Small intestine (tissue), 16 donors: ENCODE measurements at places on chromosomes 5 and 9. TPM values are rescaled to one million over a fixed set of nuclear protein-coding genes. Genes with fewer than 3 reads are reported as not detected.

Gene SPINK5
- polyA plus RNA-seq = 1.1 TPM

DNA sequence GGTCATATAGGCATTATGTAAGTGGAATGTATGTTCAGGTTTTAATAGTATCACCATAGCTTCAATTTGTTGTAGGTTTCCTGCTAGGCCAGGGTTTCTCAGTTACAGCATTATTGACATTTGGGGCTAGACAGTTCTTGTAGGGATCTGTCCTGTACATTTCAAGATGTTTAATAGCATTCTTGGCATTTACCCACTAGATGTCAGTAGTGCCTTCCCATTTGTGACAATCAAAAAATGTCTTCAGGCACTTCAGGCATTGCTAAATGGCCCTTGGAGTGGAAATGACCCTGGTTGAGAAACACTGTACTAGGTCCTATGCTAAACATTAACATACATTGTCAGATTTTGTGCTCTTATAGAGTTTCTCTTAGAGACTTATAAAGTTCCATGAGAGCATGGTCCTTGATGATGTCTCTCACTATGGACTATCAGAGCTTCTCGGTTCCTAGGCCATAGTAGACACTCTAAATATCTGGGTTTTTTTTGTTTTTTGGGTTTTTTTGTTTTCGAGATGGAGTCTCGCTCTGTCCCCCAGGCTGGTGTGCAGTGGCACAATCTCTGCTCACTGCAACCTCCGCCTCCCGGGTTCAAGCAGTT, 1.4 kb downstream of the KIF20A start:
- no peaks in the 10 kb centered on the region for H3K36me3 ChIP-seq
- DNase-seq = peak; percentile 80
- H3K27me3 ChIP-seq = no peaks in the 10 kb centered on the region

Gene S1PR3
- polyA plus RNA-seq = 6.0 TPM

GRCh38 chr5:93107141-93107540, 473.9 kb downstream of the NR2F1-AS1 start:
- no peak overlapping the region for H3K27ac ChIP-seq
- no peak overlapping the region for H3K4me3 ChIP-seq
- no peaks in the 10 kb centered on the region for H3K4me1 ChIP-seq
- DNase-seq = no peak
- no peaks in the 10 kb centered on the region for H3K36me3 ChIP-seq

- H3K27me3 ChIP-seq = no peaks in the 10 kb centered on the region
- DNase-seq = no peak
- H3K4me3 ChIP-seq = no peak overlapping the region
- H3K27ac ChIP-seq = no peak overlapping the region
These were observed 1247.0 kb upstream of the ACO1 start for GRCh38 chr9:31137176-31138160.

DNA sequence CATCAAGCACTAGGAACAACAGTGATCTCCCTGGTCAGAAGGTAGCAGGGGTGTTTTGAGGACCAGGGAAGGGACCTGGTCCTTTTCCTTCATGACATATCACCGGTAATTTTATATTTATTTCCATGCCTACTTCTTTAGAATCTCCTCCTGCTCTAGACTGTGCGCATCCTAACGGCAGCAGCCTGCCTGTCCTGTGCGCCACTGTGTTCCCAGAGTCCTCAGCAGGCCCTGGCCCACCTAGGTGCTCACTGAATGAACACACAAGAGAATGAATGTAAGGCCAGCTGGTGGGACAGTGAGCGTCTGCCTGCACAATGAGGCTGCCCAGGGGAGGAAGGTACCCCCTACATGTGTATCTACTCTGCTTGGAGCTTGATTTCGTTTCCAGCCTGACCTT, 51.5 kb downstream of the C5orf15 start:
- no peaks in the 10 kb centered on the region for H3K36me3 ChIP-seq
- H3K4me3 ChIP-seq = no peak overlapping the region
- no peaks in the 10 kb centered on the region for H3K27me3 ChIP-seq
- H3K27ac ChIP-seq = no peak overlapping the region

DNA sequence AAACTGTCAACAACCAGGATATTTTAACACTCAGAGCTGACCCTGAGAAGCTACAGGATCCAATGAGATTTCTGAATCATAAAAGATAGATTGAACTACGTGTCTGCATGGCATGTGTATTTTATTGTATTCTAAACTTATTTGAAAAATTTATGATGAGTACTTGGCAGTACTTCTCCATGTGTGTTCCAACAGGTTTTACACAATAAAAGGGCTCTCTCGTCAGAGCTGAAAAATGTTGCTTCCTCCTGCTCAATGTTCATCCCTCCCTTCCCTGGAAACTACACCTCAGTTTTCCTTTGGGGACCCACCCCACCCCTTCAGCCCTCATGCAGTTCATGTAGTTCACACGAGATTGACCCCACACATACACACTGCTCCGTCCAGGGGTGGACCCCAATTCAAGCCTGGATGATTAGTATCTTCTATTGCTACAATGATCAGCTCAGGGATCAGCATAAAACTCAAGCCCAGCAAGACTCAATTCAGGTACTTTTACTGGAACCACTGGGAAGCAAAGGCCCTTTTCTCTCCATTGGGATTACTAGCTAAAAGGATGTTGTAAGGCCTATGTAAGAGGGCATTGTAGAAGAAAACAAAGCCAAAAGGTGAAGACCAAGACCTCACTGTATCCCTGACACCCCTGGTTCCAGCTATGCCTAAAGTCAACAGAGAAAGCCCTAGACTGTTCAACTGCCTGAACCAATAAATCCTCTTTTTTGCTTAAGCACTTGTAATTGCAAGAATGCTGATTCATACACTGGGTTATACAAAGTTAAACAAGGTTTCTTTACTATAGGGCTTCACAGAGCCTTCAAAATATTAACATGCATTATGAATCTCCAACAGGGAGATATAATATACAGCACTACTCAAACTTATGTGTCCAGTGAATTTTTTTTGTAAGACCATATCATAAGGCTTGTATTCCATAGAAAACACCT, 112.6 kb downstream of the SAXO1 start:
- H3K27me3 ChIP-seq = no peaks in the 10 kb centered on the region
- H3K36me3 ChIP-seq = no peaks in the 10 kb centered on the region
- H3K4me3 ChIP-seq = no peak overlapping the region
- no peaks in the 10 kb centered on the region for H3K4me1 ChIP-seq
- H3K27ac ChIP-seq = no peak overlapping the region
- DNase-seq = no peak

DNA sequence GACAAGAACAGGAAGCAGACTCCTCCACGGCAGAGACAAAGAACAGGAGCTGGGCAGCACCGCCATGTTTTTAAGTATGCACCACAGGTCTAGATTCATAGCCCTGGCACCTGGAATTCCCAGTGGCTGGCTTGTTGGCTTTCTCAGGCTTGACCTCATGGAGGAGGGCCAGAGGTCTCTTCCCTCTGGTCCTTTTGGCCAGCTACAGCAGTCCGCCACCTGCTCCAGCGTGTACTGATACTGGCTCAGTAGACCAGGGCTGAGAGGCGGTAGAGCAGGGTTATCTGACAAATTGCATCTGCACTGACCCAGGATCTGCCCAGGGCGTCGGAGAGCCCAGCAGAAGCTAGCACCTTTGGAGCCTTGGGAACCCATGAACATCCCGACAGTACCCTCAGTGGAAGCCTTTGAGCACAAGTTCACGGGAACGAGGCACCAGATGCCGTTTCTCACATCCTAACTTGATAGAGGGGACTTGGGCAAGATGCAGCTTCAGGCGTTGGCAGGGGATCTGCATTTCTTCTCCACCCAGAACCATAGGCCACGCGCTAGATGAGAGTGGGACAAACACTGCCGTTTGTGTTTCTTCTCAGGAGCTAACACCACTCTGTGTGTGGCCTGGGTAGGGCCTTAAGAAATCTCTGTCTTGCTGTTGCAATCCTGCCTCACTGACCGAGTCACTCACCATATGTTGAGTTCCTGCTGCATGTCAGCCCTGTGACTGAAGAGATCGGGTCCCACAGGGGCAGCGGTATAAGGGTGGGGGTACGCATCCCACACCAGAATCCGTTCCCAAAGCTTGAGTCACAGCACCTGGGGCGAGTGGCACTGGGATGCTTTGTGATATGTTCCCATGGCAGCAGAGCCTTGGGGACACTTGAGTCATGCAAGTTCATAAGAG, 90.3 kb upstream of the OTULINL start:
- no peak overlapping the region for H3K4me3 ChIP-seq
- H3K27me3 ChIP-seq = no peaks in the 10 kb centered on the region
- H3K4me1 ChIP-seq = no peaks in the 10 kb centered on the region

DNA sequence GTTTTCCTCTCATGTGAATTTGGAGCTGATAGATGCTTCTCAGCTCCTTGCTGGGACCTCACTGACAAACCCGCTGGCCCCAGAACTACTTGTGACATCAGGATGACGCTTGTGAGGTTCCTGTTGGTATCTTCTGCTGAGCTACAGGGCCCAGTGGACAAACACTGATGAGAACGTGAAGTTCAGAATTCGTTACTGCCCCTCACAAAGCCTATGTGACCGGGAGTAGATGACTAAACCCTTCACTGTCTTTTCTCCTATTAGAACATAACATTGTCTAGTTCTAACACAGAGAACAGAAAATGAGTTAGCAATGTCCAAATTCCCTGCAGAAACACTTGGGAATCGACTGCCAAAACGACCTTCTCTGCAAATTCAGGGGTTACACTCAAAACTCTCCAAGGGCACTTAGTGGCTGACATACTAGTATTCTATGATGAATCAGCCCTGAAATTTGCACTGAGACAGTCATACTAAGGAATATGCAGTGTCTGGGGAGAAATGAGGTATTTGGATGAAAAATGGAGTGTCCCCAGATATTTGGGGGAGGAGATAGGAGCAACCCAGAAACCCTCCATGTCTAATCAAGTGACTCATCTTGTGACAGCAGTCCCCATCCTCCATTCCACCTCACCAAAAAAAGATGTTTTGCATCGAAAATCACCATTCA, 143.2 kb upstream of the TRIM32 start:
- H3K36me3 ChIP-seq = no peaks in the 10 kb centered on the region
- H3K27ac ChIP-seq = no peak overlapping the region
- H3K4me3 ChIP-seq = no peak overlapping the region
- H3K27me3 ChIP-seq = no peaks in the 10 kb centered on the region

GRCh38 chr5:173670130-173670651, 53.7 kb upstream of the BOD1 start:
- H3K4me3 ChIP-seq = no peak overlapping the region
- no peaks in the 10 kb centered on the region for H3K4me1 ChIP-seq
- peak; percentile 21 for DNase-seq
- H3K27ac ChIP-seq = no peak overlapping the region
- no peaks in the 10 kb centered on the region for H3K27me3 ChIP-seq
- H3K36me3 ChIP-seq = no peaks in the 10 kb centered on the region

Gene GARIN3
- not detected for polyA plus RNA-seq

Gene PCDHGA3
- polyA plus RNA-seq = not detected

Gene RABGAP1
- polyA plus RNA-seq = 35.1 TPM

GRCh38 chr9:71783120-71783523, 14.8 kb upstream of the CEMIP2 start:
- no peaks in the 10 kb centered on the region for H3K27me3 ChIP-seq
- H3K36me3 ChIP-seq = no peaks in the 10 kb centered on the region
- no peaks in the 10 kb centered on the region for H3K4me1 ChIP-seq
- peak; percentile 69 for DNase-seq
- no peak overlapping the region for H3K27ac ChIP-seq
- H3K4me3 ChIP-seq = no peak overlapping the region

DNA sequence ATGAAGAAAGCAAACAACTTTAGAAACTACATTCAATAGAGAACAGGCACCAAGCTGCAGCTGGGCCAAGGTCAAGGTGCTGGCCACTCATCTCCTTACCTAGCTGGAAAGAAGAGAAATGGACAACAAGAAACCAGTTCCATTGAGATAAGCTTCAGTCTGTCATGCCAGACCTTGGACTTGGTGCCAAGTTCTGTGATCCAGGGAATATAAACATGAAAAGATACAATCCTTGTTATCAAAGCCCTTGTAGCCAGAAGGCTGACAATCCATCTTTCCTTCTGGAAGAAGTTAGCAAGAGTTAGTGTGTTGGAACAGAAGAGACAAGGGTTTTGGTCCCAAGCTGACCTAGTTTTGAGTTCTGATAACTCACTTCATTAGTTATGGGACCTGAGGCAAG, 227.5 kb downstream of the ACTL7B start:
- DNase-seq = peak; percentile 19
- H3K27me3 ChIP-seq = no peaks in the 10 kb centered on the region
- H3K27ac ChIP-seq = peak overlapping the region; percentile 40
- no peaks in the 10 kb centered on the region for H3K36me3 ChIP-seq

Gene ADCY2
- 2.5 TPM for polyA plus RNA-seq

DNA sequence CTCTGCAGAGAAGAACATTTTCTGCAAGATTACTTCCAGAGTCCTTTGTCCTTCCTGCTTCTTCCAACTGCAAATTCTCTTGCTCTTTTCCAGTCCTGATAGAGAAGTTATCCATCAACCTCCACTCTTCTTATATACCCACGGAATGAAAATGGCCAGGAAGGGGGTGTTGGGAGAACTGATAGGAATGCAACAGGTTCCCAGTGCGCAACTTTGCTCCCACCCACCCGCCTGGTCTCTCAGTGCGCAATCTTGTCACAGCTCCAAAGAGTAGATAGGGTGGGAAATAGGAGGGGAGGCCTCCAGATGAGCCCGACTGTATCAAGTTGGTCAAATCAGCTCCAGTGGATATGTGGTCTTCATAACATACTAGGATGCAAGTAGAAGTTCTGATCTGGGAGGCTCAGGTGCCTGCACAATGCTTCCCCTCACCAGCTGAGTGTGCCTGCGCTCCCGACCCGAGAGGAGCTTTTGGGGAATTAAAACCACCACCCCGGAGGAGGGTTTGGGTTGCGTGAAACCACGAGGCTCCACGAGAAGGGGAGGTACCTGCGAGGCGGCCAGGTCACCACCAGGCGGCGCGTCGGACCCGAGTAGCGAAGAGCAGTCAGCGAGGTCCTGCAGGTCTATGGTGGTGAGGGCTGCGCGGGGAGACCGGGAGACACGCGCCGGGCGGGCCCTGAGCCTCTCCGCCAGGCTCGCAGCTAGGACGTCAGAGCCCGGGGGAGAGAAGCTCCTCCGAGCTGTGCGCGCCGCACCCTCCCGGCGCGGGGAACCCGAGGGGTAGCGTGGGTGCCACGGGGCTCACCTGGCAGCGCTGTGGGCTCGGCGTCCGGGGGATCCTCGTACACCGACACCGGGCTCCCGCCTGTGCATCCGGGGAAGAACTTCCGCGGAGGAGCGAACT, 835 bp downstream of the MCIDAS start:
- no peak overlapping the region for H3K27ac ChIP-seq
- peaks cover 72% of the 10 kb centered on the region for H3K27me3 ChIP-seq
- H3K4me3 ChIP-seq = no peak overlapping the region
- peak; percentile 67 for DNase-seq
- H3K4me1 ChIP-seq = no peaks in the 10 kb centered on the region
- no peaks in the 10 kb centered on the region for H3K36me3 ChIP-seq

- H3K27ac ChIP-seq = peak overlapping the region; percentile 66
- H3K27me3 ChIP-seq = no peaks in the 10 kb centered on the region
- H3K4me3 ChIP-seq = no peak overlapping the region
- H3K4me1 ChIP-seq = peaks cover 9% of the 10 kb centered on the region
- no peak for DNase-seq
These were observed 18.5 kb downstream of the ATOX1 start for GRCh38 chr5:151739939-151740335.
